OCI-M1 (cell line): ENCODE measurements at places on chromosomes 7 and 10.

DNA sequence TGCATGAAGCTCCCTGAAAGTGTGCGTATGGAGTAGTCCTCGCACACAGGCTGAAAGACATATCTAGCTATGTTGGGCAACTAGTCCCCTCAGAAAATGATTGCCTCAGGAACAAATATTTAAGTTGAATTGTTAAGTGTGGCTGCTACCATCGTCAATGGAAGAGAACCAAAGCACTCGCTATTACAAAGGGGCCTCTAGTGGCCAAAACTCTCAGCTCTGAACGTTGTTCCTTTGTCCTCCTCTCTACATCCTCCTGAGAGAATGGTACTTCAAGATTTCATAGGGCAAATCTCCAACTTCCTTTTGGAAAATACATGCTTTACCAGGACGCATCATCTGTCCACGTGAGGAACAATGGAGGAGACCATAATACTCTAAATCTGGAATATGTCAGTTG is 209.9 kb downstream of the NRG3 start:
- DNase-seq: no peak

GRCh38 chr7:17094963-17095574 is 203.4 kb upstream of the AHR start:
- no peak for DNase-seq

- DNase-seq: peak; percentile 92
Observed at GRCh38 chr7:45402480-45403218, 171.5 kb upstream of the ADCY1 start.

GRCh38 chr10:60454336-60454735 is 64.7 kb upstream of the ANK3 start:
- no peak for DNase-seq

- DNase-seq: no peak
Observed at GRCh38 chr7:48512892-48513291, 341.6 kb downstream of the ABCA13 start.

DNA sequence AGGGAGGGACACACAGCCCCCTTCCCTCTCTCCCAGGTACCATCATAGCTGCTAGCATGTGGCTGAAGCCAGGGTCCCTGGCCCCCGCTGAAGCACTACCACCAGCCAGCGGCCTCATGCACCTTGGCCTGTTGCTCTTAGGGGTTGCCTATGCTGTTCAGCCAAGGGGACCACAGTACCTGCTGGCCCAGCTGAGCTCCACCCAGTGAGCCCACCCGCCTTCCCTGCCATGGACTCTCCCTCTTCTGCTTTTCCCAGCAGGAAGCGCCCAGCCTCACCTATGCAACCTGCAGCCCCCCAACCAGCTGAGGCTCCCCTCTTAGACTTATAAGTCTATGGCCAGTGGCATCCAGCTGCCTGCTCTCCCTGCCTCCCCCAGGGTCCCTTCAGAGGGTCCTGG is 8.7 kb upstream of the MTPAP start:
- DNase-seq: no peak

DNA sequence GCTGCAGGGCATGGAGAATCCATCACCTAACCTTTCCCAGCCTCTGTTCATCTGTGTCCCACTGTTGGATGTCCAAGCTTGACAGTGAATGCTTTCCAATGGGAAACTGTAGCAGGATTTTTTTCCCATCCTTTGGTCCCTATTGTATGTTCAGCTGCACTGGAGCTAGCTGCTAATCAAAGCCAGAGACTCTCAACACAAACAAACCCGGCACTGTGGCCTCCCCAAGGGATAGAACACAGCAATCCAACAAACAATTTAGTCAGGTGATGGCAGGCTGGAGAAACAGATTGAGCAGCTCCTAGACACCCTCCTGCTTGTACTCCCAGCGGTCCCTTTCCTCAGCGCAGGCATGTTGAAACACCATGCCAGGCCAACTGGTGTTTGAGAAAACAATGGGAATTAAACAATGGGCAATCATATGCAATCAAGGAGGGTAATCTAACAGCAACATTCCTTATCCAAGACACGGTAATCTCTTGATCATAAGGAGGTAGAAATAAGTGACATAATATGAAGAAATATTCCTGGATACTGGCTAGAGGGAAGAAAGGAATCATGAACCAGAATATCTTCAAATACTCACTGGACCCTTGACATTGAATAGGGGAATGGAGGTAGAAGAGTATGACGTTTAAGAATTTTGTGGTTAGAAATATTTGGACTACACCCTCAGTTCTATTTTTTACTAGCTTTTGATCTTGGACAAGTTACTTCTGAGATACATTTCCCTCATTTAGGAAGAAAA is 15.0 kb downstream of the PTN start:
- DNase-seq: no peak

- no peak for DNase-seq
Observed at GRCh38 chr7:55072251-55072650, 53.4 kb downstream of the EGFR start.

- no peak for DNase-seq
Observed at GRCh38 chr10:104907521-104907920, 266.4 kb downstream of the SORCS3 start.

- DNase-seq: peak; percentile 73
Observed at GRCh38 chr7:39624935-39625694, 1.7 kb downstream of the RALA start.

- DNase-seq: no peak
Observed at GRCh38 chr7:157652954-157653826, 316.4 kb downstream of the DNAJB6 start.

DNA sequence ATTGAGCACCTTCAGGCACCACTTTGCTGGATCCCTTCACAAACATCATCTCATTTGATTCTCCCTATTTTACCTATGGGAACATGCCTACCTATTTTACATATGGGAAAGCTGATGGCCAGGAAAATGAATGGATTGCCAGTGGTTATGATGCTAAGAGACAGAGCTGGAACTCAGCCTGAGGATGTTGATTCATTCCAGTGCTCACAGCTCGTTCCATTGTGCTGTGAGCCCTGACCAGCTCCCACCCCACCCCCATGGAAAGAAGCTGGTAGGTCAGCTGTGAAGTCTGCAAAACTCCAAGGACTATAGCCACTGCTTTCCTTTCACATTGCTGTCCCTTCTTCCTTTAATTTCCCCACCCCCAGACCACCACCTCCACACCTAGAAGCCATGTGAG is 9.6 kb downstream of the UBTD1 start:
- no peak for DNase-seq

- DNase-seq: peak; percentile 61
Observed at GRCh38 chr10:37975401-37975991, 951 bp downstream of the ZNF25 start.
